ENCODE measurements at places on chromosomes 5 and 9. TPM values are rescaled to one million over a fixed set of nuclear protein-coding genes. Genes with fewer than 3 reads are reported as not detected.

MEGF10 gene
- 0.30 TPM for total RNA-seq

C9orf43 gene
- total RNA-seq: 0.35 TPM

IL3 gene
- total RNA-seq: not detected

NR5A1 gene
- total RNA-seq: not detected

PCDHAC2 gene
- total RNA-seq: 5.8 TPM

IL4 gene
- total RNA-seq: not detected

WASHC1 gene
- total RNA-seq: 25.1 TPM

SLC44A1 gene
- 55.2 TPM for total RNA-seq

DNA sequence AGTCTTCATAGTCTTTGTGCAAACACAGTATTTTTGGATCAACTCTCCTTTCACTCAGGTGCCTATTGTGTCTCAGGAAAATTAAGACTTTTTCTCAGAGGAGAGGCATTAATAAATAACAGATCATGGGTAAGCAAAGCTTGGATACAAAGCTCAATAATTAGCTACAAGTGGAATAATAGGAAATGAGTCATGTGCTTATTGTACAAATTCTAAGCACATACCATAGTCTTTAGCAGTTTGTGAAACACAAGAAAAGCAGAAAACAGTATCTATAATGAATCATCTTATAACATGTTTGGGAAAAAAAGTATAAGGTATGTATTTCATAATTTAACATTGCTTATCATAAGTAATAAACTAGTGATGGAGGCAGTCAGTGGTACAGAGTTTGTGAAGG is 477.0 kb downstream of the CDH10 start:
- DNase-seq: no peak
- no peaks in the 10 kb centered on the region for H3K36me3 ChIP-seq
- H3K27ac ChIP-seq: no peak overlapping the region
- H3K4me1 ChIP-seq: no peaks in the 10 kb centered on the region
- no peaks in the 10 kb centered on the region for H3K27me3 ChIP-seq
- H3K4me3 ChIP-seq: no peak overlapping the region

GRCh38 chr9:33403941-33404787 is 1.8 kb upstream of the AQP7 start:
- peaks cover 6% of the 10 kb centered on the region for H3K4me1 ChIP-seq
- no peaks in the 10 kb centered on the region for H3K27me3 ChIP-seq
- H3K4me3 ChIP-seq: no peak overlapping the region
- DNase-seq: no peak
- no peak overlapping the region for H3K27ac ChIP-seq
- H3K36me3 ChIP-seq: no peaks in the 10 kb centered on the region

- no peaks in the 10 kb centered on the region for H3K36me3 ChIP-seq
- no peak overlapping the region for H3K4me3 ChIP-seq
- no peak for DNase-seq
- H3K27ac ChIP-seq: no peak overlapping the region
Observed at GRCh38 chr9:36992501-36993316, 41.4 kb downstream of the PAX5 start.

DNA sequence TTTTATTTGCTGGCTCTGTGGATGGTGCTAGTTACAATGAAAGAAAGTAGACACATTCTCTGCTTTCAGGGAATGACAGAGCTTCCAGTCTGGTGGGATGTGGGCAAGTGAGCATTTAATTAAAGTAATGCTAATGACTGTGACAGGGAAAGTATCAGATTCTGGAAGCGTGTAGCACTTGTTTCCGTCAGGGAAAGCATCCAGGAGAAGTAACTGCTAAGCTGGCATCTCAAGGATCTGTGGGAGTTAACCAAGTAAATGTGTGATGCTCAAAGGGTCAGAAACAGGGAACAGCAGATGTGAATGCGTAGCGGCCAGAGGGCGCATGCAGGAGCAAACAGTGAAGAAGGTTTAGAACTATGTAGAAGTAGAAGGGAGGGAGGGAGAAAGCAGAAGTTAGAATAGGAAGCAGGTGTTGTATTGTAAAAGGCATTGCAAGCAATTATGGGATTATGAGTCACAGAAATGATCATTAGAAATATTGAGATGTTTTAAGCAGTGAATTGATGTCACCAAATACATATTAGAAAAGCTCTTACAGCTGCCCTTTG is 12.2 kb downstream of the KLHL9 start:
- H3K4me1 ChIP-seq: peaks cover 19% of the 10 kb centered on the region
- peaks cover 20% of the 10 kb centered on the region for H3K36me3 ChIP-seq
- no peak overlapping the region for H3K27ac ChIP-seq
- no peak overlapping the region for H3K4me3 ChIP-seq
- H3K27me3 ChIP-seq: no peaks in the 10 kb centered on the region

DNA sequence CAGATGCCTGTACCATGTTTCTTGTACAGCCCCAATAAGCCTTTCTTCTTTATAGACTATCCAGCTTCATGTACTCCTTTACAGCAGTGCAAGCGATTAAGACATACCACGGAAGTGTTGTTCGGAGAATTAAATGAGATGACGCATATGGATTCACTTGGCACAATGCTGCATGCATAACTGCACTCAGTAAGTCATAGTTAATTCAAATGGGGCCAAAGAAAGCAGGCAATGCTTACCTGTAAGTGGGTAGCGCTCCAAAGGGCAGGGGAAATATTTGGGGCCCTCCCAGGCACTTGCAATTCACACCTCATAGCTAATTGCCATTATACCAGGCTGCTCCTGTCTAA is 7.7 kb upstream of the ADRA1B start:
- peaks cover 12% of the 10 kb centered on the region for H3K4me1 ChIP-seq
- H3K4me3 ChIP-seq: no peak overlapping the region
- no peaks in the 10 kb centered on the region for H3K36me3 ChIP-seq
- H3K27me3 ChIP-seq: no peaks in the 10 kb centered on the region
- no peak for DNase-seq

GRCh38 chr5:67969631-67970030 is 245.9 kb upstream of the PIK3R1 start:
- H3K4me3 ChIP-seq: no peak overlapping the region
- no peak for DNase-seq
- peaks cover 23% of the 10 kb centered on the region for H3K4me1 ChIP-seq
- no peaks in the 10 kb centered on the region for H3K36me3 ChIP-seq
- H3K27me3 ChIP-seq: no peaks in the 10 kb centered on the region

DNA sequence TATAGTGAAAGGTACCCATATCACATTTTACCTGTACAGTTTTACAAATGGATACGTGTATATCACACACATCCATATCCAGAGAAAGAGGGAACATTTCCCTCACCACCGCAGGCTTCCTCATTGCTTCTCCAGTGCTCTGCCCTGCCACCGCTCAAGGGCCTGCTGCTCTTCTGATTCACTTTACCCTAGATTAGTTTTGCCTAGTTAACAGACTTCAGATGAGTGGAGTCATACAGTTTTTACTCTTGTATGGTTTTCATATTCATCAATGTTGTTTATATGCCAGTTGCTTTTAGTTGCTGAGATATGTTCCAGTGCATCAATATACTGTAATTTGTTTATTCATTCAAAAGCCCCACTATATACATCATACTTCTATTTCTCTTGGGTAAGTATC is 53.9 kb upstream of the POMT1 start:
- H3K4me3 ChIP-seq: no peak overlapping the region
- no peak for DNase-seq
- H3K27me3 ChIP-seq: no peaks in the 10 kb centered on the region
- peaks cover 97% of the 10 kb centered on the region for H3K36me3 ChIP-seq

DNA sequence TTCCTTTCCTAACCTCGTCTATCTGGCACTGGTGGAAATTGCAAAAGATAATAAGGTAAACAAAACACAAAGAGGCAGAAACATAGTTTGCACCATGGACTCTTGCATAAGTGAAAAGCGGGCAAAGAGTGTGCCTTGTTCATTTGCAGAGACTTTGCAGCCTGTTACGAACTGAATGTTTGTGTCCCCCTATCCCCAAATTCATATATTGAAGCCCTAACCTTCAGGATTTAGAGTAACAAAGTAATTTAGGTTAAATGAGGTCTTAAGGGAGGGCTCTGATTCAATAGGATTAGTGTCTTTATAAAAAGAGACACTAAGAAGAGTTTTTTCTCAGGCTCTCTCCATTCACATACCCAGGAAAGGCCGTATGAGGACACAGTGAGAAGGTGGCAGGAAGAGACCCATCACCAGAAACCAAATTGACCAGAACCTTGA is 52.1 kb upstream of the FAM169A start:
- H3K36me3 ChIP-seq: no peaks in the 10 kb centered on the region
- no peak overlapping the region for H3K4me3 ChIP-seq
- H3K27ac ChIP-seq: no peak overlapping the region
- H3K4me1 ChIP-seq: no peaks in the 10 kb centered on the region
- no peaks in the 10 kb centered on the region for H3K27me3 ChIP-seq

GRCh38 chr9:138046641-138047301 is 169.2 kb downstream of the CACNA1B start:
- DNase-seq: no peak
- H3K36me3 ChIP-seq: no peaks in the 10 kb centered on the region
- H3K27ac ChIP-seq: no peak overlapping the region
- H3K27me3 ChIP-seq: peaks cover 25% of the 10 kb centered on the region
- H3K4me3 ChIP-seq: no peak overlapping the region

- H3K27me3 ChIP-seq: no peaks in the 10 kb centered on the region
- no peaks in the 10 kb centered on the region for H3K36me3 ChIP-seq
- no peak overlapping the region for H3K4me3 ChIP-seq
- no peak overlapping the region for H3K27ac ChIP-seq
- H3K4me1 ChIP-seq: peaks cover 13% of the 10 kb centered on the region
Observed at GRCh38 chr9:134127065-134127580, 8.8 kb upstream of the WDR5 start.

DNA sequence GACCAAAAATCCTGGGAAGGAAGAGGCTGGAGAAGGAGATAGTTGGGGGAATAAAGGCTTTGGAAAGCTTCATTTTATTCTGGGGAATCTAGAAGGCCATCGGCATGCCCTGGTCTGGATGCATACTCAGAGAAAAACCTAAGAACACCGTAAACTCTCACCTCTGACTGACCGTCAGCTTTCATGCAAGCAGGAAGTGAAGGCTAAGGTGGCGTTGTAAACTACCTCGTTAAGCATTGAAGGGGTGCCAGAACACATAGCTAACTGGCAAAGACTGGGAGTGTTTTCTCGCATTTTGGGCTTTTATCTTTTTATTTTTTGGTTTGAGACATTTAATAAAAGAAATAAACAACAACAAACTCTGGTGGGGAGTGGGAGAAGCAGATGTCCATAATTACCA is 2.6 kb upstream of the SLC38A9 start:
- H3K4me1 ChIP-seq: peaks cover 17% of the 10 kb centered on the region
- H3K27ac ChIP-seq: no peak overlapping the region
- DNase-seq: no peak

DNA sequence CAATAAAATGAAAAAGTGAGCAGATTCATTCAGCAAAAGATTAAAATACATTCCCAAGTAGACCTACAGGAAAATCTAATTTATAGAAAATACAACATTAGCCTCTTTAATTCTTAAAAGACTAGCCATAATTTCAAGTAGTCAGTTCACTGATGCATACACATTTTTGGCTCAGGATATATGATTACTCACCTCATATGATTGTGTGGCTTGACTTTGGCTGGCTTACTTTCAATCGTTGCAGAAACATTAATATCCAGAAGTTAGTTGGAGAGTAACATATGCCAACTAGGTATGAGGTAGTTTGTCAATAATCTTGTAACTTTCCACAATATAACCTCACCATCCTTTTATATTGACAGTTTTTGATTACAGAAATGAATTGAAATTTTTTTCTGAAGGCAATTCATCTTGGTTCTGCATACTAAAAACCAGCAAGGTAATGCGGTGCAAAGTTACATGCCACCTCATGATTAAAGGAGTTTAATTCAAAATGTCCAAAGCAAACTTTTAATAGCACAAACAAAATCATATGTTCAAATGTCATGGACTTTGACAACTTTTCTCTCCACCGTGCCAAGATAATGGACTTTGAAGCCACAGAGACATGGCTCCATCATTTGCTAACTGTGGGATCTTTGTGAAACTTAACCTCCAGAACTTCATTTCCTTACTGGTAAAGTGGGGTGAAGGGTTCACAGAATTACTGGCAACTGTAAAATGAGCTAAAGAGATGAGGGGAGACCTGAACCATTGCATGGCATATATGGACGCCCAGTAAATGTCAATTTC is 76.6 kb upstream of the PAM start:
- no peaks in the 10 kb centered on the region for H3K4me1 ChIP-seq
- no peaks in the 10 kb centered on the region for H3K36me3 ChIP-seq
- DNase-seq: no peak

- H3K27me3 ChIP-seq: no peaks in the 10 kb centered on the region
- H3K4me3 ChIP-seq: no peak overlapping the region
- no peak overlapping the region for H3K27ac ChIP-seq
- H3K4me1 ChIP-seq: no peaks in the 10 kb centered on the region
Observed at GRCh38 chr5:107437986-107438510, 232.7 kb downstream of the EFNA5 start.

DNA sequence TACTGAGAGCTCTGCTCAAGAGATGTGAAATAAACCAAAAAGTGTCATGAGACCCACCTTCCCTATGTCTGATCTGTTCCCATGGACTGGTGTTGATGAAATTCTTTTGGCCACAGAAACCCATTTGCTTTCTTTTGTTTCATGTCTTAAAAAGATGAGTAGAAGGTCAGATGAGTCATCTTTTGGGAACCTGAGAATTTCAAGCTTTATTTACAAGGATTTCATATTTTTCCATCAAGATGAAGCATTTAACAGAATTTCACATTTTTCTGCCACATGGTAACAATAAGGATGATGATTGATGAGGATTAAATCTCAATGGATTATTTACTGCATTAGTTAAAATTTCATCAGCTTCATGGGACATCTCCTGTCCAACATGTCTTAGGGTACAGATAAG is 337.8 kb downstream of the DEPDC1B start:
- no peak overlapping the region for H3K27ac ChIP-seq
- H3K27me3 ChIP-seq: no peaks in the 10 kb centered on the region
- no peak for DNase-seq
- H3K4me3 ChIP-seq: no peak overlapping the region

DNA sequence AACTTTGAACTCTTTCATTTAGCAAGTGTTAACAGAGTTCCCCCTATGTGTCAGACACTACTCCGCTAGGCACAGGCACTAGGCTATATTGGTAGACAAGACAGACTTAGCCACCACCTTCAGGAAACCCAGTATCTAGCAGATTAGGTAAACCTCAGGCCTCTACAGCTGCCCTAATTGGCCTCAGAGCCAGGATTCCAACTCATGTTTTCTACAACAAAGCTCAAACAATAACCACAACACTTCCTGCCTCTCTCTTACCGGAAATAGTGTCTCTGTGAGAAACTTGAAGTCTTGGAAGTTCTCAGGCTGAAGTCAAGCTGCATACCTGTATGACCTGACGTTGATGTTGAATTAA is 116.6 kb upstream of the SLC44A1 start:
- H3K4me3 ChIP-seq: no peak overlapping the region
- peaks cover 16% of the 10 kb centered on the region for H3K4me1 ChIP-seq
- no peak overlapping the region for H3K27ac ChIP-seq
- H3K27me3 ChIP-seq: no peaks in the 10 kb centered on the region
- DNase-seq: no peak

DNA sequence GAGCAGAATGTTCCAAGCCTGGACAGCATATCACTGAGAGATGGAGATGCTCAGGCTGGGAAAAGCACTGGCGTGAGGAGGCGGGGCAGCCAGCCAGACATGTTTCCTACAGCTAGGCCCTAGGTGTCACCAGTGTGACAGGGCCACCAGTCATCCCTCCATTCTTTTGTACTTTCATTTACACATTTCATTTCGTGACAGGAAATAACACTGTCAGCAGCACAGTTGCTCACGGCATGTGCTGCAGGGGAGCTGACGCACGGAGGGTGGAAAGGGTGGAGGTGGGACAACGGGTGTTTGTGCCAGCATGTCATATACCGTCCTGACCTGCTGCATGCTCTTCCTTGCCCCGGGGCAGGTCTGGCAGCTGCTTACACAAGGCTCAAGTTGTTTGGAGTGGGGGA is 14.8 kb upstream of the CEMIP2 start:
- H3K27ac ChIP-seq: peak overlapping the region; percentile 54
- H3K4me1 ChIP-seq: no peaks in the 10 kb centered on the region
- H3K27me3 ChIP-seq: no peaks in the 10 kb centered on the region
- no peaks in the 10 kb centered on the region for H3K36me3 ChIP-seq
- DNase-seq: peak; percentile 52
- H3K4me3 ChIP-seq: no peak overlapping the region
